HS-27A (cell line): ENCODE measurements at places on chromosomes 11 and 22.

GRCh38 chr11:119474682-119475596, 52.0 kb upstream of the THY1 start:
- no peak for DNase-seq

GRCh38 chr22:39252461-39253434, 8.0 kb upstream of the PDGFB start:
- no peak for DNase-seq

- DNase-seq = no peak
Observed at GRCh38 chr11:65107751-65108468, 3.8 kb upstream of the TM7SF2 start.

DNA sequence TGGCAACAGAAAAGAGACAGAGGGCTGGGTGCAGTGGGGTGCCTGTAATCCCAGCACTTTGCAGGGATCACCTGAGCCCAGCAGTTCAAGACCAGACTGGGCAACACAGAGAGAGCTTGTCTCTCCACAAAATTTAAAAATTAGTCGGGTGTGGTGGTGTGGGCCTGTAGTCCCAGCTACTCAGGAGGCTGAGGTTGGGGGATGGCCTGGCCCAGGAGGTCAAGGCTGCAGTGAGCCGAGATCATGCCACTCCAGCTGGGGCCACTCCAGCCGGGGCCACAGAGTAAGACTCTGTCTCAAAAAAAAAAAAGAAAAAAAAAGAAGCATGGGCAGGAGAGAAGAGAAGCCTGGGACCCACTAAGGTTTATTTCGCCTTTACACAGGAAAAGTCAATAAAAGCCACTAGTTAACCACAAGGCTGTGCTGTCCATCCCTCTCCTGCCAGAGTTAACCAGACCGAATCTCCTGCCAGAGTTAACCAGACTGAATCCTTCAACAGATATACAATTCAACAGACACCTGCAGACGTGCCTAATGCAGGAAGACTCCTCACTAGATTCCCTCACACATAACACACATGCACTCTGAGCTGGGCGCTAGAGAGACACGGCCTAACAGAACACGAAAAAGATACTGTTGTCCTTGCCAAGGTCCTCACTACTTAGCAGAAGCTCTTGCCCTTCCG, 29.8 kb downstream of the MICAL3 start:
- no peak for DNase-seq

GRCh38 chr11:2858995-2859698, 26.4 kb downstream of the CDKN1C start:
- no peak for DNase-seq

- no peak for DNase-seq
Observed at GRCh38 chr22:47038206-47038835, 275.9 kb downstream of the TBC1D22A start.

- DNase-seq = no peak
Observed at GRCh38 chr11:134630861-134631260, 218.8 kb upstream of the B3GAT1 start.

- DNase-seq = no peak
Observed at GRCh38 chr11:16097543-16097942, 258.8 kb downstream of the SOX6 start.

DNA sequence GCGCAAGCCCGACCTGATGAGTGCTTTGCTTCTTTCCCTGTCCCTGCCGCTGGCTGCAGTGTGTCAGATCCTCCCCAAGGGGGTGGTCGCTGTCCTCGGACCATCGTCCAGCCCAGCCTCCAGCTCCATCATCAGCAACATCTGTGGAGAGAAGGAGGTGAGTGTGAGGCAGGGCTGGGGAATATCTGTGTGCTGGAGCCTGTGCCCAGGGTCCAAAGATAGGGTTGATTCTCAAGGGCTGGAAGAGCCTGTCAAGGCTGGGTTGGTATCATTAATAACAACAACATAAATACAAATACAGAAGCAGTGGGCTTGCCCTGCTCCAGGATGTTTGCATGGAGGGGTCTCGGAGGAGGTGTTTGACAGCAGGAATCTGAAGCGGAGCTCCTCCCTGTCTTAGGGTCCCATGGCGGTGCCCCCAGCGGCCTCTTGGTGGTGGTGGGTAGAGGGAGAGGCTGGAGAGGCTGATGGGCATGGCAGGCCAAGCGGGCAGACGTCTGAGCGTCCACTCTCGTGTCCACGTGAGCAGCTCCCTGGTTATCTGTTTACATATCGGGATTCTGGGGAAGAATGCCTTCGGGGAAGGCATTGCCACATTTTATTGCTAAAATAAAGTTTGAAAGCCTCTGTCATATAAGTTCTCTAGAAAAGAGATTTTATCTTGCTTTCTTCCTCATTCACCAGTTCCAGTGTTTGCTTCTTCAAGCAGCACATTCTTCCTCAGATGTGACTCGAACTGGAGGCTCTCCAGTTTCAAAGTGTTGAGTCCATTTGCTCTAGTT, 208.4 kb upstream of the TBCEL start:
- no peak for DNase-seq

DNA sequence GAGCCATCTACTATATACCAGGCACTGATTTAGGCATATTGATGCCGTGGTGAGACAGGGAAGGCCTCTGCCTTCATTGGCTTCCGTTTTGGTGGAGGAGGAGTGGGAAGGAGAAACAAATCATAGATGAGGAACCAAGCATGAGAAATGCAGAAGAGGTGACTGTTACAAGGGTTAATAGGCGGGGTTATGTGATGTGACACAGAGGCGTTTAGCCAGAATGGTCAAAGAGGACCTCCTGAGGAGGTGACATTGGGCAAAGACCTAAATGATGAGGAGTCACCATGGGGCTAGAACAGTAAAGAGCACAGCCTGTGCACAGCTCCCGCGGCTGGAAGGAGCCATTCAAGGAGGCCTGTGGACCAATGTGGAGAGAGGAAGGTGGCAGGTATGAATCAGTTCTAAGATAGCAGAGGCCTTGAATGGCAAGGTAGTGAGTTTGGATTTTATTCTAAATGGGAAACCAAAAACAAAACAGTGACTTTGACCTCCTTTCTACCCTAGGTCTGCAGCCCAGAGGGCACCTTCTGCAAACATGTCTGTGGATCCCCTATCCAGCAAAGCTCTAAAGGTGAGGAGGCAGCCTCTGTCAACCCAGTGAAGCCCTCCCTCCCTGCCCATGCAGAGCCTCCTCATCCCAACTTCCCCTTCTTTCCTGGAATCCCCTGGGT, 11.7 kb downstream of the MAFF start:
- DNase-seq = no peak

- DNase-seq = no peak
Observed at GRCh38 chr11:27111896-27112295, 71.3 kb downstream of the BBOX1 start.

- no peak for DNase-seq
Observed at GRCh38 chr11:12216041-12216451, 105.7 kb downstream of the MICAL2 start.

- no peak for DNase-seq
Observed at GRCh38 chr11:107859459-107860239, 1.1 kb upstream of the SLC35F2 start.

DNA sequence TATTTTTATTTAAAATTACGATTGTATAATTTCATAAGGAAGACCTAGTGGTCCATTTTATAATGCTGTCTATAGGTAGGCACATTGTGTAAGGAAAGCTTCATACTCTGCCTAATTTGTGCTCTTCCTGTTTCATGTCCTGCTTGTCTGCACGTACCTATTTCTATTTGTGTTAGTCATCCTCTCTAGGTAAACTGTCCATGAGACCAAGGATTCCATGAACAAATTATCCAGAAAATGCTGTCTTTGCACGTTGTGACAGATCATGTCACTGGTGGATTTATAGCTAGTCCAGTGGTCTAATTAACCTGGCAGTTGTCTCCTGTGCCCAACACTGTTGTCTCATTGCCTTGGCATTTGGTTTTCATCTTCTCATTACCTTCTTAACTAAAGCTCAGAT, 44.7 kb downstream of the DNAJC24 start:
- DNase-seq = no peak

DNA sequence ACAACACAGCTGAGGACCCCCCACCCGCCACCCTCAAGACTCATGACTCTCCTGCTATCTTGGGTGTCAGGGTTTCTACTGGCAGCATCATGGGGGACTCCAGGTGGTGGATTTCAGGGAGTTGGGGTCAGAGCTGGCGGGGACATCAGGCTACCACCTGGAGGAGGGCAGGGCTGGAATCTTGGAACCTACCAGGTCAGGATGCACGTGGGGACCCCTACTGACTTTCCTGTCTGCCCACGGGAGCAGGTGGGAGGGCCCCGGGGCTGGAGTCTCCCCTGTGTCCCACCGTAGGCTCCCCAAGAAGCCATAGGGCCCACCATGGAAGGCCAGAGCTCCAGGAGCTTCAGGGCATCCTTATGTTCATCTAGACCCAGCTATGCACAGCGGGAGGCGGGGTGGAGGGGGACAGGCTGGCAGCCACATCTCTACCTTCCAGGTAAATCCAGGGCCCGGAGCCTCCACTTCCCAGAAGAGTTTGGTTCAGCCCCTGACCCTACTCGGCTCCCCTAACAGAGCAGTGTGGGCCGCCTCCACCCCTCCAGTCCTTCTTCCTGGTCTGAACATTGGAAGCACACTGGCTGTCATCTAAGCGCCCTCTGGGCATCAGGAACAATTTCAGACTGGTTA, 10.0 kb downstream of the SLC37A2 start:
- DNase-seq = no peak

- no peak for DNase-seq
Observed at GRCh38 chr11:2574553-2575535, 125.0 kb downstream of the KCNQ1OT1 start.

DNA sequence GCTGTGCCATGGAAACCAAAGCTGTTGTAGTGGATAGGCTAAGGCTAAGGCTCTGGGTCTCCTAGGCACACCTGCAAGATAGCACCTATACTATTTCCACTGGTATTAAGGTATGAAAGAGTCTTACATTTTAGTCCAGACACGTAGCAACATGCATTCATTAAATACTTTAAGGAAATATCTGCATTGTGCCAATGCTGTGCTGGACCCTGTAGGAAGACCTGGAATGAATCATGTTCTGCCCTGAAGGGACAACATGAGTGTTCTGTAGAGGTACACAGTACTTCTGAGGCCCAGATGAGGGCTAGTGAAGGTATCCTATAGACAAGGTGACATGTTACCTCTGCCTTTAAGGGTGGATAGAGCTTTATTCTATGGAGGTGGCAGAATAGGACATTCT, 35.2 kb upstream of the RRM1 start:
- DNase-seq = no peak

DNA sequence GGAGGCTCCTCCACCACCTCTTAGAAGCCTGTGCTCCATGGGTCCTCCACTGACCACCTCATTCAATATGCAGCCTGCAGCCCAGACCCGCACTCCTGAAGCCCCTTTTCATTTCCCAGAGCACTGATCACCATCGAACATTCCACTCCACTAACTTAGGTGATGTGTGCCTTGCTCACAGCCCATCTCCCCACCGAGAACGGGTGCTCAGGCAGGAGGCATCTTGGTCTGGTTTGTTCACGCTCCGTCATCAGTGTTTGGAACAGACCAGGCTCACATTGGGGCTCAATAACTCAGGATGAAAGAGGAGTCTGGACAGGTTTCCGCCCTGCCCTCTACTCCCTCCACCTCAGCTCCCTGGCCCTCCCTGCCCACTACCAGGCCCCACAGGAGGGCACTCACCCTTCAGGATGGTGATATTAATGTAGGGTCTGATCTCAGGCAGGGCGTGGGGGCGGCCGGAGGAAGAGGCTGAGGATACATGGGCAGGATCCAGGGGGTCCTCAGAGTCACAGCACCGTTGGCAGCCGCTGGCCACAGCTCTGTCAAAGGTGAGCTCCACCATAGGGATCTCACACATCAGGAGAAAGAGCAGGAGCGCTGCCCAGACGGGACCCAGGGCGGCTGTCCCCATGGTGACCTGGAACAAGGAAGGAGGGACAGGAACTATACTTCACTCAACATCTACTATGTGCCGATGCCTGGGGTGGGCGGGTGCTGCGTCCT, 3.1 kb downstream of the C1QTNF6 start:
- no peak for DNase-seq

GRCh38 chr11:64090806-64091516, 55.2 kb downstream of the FLRT1 start:
- no peak for DNase-seq

GRCh38 chr11:91731051-91731450, 493.6 kb upstream of the FAT3 start:
- DNase-seq = no peak

DNA sequence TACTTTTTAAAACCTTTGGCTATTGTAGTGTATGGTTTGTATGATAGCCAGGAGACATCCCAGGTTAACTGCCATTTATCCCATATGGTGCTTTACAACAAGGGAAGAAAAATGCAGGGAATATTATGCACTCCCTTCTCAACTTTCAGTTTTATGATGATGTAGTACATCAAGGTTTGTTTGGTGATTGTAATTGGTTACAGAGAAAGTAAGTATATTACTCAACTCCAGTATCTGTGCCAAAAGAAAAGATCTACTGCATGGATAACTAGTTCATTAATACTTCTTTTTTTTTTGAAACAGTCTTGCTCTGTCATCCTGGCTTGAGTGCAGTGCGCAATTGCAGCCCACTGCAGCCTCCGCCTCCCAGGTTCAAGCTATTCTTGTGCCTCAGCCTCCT, 65.3 kb downstream of the BCL2L13 start:
- no peak for DNase-seq

- DNase-seq = no peak
Observed at GRCh38 chr11:72039856-72040401, 40.4 kb downstream of the NUMA1 start.

GRCh38 chr11:76625472-76626186, 44.9 kb downstream of the LRRC32 start:
- DNase-seq = no peak

DNA sequence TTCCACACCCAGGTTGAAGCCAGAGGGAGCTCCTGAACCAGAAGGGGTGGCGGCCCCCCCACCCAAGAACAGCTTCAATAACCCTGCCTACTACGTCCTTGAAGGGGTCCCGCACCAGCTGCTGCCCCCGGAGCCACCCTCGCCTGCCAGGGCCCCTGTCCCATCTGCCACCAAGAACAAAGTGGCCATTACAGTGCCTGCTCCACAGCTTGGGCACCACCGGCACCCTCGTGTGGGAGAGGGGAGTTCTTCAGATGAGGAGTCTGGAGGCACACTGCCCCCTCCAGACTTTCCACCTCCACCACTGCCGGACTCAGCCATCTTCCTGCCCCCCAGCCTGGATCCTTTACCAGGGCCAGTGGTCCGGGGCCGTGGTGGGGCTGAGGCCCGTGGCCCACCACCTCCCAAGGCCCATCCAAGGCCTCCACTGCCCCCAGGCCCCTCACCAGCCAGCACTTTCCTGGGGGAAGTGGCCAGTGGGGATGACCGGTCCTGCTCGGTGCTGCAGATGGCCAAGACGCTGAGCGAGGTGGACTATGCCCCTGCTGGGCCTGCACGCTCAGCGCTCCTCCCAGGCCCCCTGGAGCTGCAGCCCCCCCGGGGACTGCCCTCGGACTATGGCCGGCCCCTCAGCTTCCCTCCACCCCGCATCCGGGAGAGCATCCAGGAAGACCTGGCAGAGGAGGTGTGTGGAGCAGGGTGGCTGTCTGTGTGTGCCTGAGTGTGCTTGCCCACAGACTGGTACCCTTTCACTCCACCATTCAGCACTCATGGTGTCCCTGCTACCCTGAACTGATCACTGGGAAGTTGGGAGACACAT, 6.7 kb downstream of the PHOX2A start:
- DNase-seq = no peak
